ENCODE measurements at places on chromosomes 1 and 21.
A peak's percentile ranks its signal among the peaks of the same experiment; 100 is the strongest.

DNA sequence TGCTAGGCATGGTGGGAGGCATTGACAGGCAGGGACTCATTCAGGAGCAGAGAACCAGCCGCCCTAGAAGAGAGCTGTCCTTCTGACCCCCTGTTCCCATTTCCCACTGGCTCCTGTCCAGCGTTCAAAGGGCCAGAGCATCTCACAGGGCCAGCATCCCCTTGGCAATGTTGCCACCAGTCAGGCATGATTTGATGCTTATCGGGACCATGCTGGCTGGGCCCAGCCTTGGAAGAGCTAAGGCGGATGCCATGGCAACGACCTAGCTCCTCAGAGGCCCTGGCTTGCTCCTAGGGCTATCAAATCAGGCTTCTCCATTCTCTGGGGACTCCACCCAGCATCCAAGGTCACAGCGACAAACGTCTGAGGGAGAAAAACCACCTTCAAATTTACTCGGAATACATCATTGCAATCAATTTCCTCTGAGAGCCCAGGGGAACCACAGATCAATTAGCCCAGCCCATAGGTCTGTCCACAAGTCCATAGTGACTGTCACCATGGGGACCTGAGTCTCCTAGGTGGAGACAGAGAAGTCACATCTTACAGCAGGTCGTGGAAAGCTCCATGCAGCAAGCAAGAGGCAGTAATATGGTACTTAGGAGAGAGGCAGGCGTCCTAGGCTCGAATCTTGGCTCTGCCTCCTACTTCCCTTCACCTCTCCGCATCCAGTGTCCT, 14.1 kb upstream of the VWA5B1 start:
- no peak for DNase-seq

GRCh38 chr1:26537951-26538352, 8.4 kb downstream of the RPS6KA1 start:
- no peak for DNase-seq

- no peak for DNase-seq
Observed at GRCh38 chr1:58885998-58886397, 102.2 kb upstream of the JUN start.

DNA sequence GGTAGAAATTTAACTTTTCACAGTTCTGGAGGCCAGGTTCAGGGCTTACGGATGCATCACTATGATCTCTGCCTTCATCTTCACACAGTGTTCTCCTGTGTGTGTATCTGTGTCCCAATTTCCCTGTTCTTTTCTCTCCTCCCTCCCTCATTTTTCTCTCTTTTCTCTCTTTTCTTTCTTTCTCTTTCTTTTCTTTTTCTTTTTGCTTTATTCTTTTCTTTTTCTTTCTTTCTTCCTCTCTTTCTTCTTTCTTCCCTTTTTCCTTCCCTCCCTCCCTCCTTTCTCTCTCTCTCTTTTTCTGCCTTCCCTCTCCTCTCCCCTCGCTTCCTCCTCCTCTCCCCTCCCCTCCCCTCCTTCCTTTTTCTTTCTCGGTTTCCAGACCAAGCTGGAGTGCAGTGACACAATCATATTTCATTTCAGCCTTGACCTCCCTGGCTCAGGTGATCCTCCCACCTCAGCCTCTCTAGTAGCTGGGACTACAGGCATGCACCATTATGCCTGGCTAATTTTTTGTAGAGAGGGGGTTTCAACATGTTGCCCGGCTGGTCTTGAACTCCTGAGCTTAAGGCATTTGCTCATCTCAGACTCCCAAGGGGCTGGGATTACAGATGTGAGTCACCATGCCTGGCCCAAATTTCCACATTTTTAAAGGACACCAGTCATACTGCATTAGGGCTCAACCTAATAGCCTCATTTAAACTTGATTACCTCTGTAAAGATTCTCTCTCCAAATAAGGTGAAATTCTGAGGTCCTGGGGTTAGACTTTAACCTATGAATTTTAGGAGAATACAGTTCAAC, 115.9 kb downstream of the HUNK start:
- DNase-seq = no peak

DNA sequence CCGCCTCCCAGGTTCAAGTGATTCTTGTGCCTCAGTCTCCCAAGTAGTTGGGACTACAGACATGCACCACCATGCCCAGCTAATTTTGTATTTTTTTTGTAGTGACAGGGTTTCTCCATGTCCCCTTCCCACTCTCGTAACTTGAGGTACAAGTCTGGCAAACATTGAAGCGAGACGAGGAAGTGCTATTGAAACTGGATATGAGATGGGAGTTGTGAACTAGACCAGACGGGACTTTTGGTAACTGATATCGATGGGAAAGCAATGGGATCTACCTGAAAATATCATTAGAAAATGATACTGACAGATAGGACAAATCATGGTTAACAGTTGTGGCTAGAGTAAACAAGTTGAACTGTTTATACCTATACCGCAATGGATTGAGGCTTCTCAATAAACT, 95.2 kb upstream of the TRABD2B start:
- DNase-seq = no peak

- DNase-seq = peak; percentile 57
Observed at GRCh38 chr1:159121526-159121925, 45.0 kb upstream of the AIM2 start.

- no peak for DNase-seq
Observed at GRCh38 chr1:18938707-18939070, 17.8 kb downstream of the IFFO2 start.

DNA sequence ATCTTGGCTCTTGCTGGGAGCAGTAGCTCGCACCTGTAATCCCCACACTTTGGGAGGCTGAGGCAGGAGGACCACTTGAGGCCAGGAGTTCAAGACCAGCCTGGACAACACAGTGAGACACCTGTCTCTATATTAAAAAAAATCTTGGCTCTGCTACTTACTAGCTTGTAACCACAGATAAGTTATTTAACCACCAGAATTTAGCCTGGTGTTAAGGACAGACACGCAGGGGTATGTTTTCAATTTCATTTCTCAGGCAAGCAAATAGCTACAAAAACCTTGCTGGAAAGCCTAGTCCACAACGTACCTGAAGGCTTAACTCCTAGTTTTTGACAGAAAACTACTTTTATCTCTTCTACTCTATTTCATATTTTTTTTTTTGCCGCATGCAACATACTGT, 24.8 kb upstream of the GFI1 start:
- no peak for DNase-seq

DNA sequence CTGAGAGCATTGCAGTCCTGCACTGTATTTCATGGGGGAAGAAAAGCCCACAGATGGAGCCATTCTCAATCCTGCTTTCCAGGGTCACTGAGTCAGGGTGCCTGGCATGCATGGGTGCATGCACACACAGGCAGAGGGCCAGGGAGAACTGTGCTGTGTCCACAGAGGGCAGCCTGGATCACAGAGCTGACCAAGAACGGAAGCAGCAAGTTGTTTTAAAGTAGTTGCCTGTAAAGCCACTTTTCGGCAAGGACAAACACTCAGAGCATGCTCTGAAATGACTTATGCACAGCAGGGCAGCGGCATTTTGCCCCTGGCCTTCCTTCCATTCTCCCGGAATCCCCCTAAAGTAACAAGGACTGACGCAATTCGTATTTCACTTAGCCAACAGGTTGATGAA, 3.6 kb downstream of the ERG start:
- DNase-seq = no peak

- DNase-seq = no peak
Observed at GRCh38 chr1:178528228-178528952, 15.5 kb downstream of the TEX35 start.
